ENCODE measurements at places on chromosomes 2 and 18.

- no peak for DNase-seq
These were observed 5.4 kb upstream of the IL1R1 start for GRCh38 chr2:102137138-102137537.

GRCh38 chr2:9002637-9003365 is 683 bp downstream of the MBOAT2 start:
- peak; percentile 8 for DNase-seq

- DNase-seq: no peak
These were observed 807.4 kb upstream of the CRIM1 start for GRCh38 chr2:35548171-35548570.

DNA sequence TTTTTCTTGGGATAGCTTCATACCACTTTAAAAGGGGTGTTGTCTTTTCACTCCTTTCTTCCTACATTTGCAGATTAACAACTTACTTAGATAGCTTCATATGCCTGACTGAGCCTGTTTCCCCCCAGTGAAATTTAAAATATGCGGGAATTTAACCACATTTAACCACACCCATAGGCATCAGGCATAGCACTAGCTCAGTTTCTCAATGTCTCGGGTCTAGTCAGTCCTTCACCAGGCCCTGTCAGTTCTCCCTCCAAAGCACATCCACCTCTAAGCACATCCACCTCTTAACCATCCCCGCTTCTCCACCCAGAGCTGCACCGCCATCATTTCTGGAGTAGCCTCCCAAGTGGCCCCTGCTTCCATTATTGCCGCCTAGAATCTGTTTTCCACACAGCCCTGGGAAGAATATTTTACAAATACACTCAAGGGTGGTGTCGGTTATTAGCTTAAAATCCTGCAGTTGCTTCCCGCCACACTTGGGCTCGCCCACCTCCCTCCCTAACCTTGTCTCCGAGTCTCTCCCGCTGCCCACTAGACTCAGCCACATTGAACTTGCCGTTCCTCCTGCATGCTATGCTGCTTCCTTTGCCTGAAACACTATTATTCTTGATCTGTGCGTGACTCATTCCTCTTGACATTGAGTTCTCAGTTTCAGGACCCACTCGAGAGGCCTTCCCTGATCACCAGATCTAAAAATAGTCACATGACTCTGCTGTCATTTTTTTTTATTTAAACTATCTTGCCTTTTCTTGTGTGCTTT is 68.3 kb downstream of the SPTBN1 start:
- peak; percentile 19 for DNase-seq

DNA sequence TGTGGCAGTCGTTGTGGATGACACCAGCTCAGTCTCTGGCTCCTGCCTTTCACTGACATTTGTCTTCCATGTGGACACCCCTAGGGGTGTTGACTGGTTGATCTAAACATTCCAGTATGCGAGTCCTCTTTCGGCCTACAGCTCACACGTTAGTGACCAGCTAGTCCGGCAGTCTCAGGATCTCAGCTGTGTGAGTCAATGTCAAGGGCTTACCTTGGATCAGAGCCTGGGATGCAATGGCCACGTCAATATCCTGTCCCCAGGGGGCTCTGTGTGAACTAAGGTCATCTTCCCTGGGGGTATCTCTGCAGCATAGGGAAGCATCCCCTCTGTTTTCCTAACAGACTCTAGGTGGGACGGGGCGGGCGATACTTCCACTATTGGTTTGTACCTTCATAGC is 35.1 kb upstream of the YWHAQ start:
- no peak for DNase-seq

- DNase-seq: peak; percentile 72
These were observed 198.6 kb downstream of the MEMO1 start for GRCh38 chr2:31812051-31812798.

GRCh38 chr2:35978218-35978617 is 377.4 kb upstream of the CRIM1 start:
- peak; percentile 18 for DNase-seq

GRCh38 chr2:43329637-43330036 is 103.2 kb upstream of the ZFP36L2 start:
- no peak for DNase-seq

DNA sequence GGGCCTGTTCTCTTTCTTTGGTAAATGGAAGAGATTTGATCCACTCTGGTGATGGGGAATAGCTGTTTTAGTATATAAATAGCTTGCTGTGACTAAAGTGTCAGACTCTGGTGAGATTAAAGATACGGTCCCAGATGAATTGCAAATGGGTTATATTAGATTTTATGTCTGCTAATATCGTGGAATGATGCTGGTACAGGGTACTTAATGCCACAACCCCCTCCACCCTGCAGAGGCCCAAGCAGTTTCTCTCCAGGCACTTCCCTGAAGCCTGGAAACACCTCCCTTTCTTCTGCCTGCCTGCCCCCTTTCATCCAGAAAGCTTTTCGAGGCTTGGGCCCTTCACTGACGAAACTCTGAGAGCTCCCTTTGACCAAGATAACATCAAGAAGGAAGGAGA is 21.4 kb upstream of the RFX8 start:
- no peak for DNase-seq

- DNase-seq: no peak
These were observed 25.4 kb downstream of the NPAS2 start for GRCh38 chr2:100845141-100845991.

- DNase-seq: no peak
These were observed 214.5 kb downstream of the MCFD2 start for GRCh38 chr2:46701152-46701551.

- DNase-seq: no peak
These were observed 465 bp downstream of the SEPTIN10 start for GRCh38 chr2:109613081-109613921.

DNA sequence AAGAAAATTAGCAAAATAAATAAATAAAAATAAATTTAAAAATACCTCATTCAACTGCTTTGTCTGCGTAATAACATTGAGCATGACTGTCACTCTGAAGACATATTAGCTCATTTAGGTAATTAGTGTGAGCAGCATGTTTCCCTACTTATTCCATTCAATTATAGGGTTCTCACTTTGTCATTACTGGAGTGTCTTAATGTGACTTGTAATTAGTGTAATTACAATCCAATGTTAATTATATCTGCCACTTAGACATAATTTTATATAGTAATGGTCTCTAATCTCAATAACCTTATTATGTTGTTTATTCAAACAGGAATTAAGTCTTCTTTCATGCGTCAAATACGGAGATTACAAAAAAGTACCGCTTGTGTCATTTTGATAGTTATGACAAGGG is 893.9 kb upstream of the ACVR2A start:
- DNase-seq: no peak

- no peak for DNase-seq
These were observed 17.6 kb downstream of the MXD1 start for GRCh38 chr2:69932596-69932922.

GRCh38 chr2:48906633-48907032 is 151.1 kb upstream of the LHCGR start:
- DNase-seq: no peak

- no peak for DNase-seq
These were observed 55.1 kb upstream of the ACVR2A start for GRCh38 chr2:147789720-147790119.

GRCh38 chr2:237779521-237779920 is 19.1 kb upstream of the RBM44 start:
- no peak for DNase-seq

GRCh38 chr2:176120364-176121189 is 1.9 kb upstream of the HOXD9 start:
- DNase-seq: no peak

- no peak for DNase-seq
These were observed 11.1 kb downstream of the SUPT7L start for GRCh38 chr2:27652341-27652740.

DNA sequence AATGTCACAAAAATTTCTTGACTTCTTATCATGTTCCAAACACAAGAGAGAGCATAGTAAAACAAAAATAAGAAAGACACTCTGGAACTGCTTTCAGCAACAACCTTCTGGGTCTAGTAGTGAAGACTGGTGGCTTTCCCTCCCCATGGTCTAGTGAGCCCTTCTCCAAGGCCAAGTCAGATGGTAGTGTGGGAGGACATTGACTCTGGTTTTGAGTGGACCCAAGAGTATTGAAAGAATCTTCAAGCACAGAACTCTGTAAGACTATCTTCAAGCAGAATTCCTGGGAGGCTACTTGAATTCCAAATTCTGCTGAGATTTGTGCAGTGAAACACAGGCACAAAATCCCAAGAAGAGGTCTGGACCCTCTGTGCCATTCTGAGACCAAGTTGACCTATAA is 21.1 kb downstream of the ANTXR1 start:
- DNase-seq: no peak

- DNase-seq: no peak
These were observed 101.7 kb upstream of the RBBP8 start for GRCh38 chr18:22831441-22831904.

DNA sequence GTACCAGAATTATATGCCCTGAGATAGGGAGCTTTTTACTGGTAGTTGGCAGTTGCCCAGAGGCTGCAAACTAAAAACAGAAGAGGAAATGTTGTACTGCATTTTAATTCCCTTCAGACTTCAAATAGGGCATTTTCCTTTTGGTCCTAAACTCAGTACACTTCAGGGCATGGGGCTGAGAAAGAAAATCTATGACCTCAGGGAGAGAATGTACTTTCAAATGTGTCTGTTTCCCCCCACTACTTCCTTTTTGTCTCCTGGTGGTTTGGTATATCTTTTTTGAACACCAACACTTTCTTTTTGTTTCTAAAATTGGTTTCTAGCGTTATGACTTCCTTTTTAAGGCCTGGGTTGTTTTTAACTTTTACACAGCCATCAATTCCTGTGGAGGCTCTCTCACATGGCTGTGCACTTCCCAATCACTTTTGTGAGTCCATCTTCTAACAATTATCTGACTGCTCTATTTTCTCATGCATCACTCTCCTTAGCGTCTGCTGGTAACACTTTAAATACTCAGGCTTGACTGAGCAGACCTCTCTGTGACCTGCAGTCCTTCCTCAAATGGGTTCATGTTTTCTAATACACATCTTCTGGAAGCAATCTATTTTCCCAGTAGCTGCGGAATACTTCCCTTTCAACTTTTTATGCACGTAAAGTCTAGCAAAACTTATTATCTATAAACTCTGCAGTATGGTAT is 596.0 kb downstream of the LRP1B start:
- no peak for DNase-seq

DNA sequence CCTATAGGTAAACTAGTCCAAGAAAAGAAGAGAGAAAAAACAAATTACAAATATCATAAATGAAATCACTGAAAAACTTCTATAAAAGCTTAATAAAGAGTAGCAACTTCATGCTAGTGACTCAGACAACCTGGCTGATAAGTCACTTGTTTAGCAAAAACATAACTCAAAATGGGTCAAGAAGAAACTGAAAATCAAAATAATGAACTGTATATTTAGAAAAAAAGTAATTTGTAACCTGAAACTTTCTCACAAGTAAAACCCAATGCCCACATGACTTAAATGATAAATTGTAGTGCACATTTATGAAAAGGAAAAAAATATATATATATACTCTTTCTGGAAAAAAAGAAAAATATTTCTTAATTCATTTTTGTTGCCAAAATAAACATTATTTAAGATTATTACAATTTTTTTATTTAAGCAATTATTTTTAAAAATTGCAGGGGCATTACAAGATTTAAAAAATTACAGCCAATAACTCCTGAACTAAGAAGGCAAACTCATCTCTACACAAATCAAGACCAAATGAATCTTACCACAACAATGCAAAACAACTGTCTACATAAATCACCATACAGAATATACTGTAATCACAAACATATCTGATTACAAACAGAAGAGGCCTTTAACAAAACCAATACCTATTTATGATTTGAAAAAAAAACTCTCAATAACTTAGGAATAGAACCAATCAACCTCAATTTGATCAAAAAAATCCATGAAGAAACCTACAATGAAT is 406.3 kb downstream of the CDH7 start:
- no peak for DNase-seq

GRCh38 chr18:73908323-73908722 is 239.3 kb downstream of the FBXO15 start:
- no peak for DNase-seq

DNA sequence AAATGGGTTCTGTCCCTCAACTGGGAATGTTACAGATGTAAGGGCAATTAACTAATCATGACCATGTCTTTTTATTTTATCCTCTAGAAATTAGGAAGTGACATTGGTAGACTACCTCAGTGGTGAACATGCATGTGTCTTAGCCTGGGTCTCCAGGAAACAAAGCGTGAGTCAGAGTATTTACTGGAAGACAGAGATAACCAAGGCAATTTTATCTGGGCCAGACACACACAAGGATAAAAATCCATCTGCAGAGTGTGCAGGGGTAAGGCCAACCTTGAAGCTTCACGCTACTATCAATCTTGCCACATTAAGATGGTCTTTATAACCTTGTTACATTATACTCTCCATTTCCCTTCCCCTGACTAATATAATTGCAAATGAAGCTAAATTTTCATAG is 487.5 kb downstream of the SUCLG1 start:
- no peak for DNase-seq

DNA sequence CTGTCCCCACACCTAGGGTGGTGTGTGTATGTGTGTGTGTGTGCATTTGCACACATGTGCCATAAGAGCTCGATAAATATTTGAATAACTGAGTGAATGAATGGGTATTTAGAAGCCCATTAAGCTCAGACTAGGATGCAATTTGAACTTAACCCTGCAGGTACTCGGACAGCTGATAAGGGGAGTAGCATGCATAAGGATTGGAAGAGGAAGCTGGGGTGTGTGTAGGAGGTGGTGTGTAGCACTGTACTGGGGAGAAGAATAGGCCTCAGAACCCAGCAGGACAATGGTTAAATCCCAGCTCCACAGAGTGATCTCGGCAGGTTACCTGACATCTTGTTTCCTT is 1.8 kb upstream of the KCNF1 start:
- no peak for DNase-seq

DNA sequence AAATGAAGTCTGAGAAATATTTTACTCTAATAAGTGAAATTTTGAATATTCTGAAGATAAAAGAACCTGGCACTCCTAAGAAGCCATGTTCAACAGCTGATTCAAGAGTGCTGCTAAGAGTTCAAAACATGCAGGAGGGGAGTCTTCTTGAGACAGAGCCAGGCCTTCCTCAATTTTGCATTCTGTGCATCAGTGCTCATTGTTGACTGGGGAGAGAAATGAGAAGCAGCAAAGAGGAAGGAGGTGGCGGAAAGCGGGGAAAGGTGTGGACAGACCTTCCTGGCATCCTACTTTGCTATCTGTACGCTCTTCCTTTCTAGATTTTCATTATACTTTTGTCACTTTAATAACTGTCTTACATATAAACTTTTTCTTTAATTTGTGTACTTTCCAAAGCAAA is 29.7 kb upstream of the TXNDC2 start:
- DNase-seq: no peak

DNA sequence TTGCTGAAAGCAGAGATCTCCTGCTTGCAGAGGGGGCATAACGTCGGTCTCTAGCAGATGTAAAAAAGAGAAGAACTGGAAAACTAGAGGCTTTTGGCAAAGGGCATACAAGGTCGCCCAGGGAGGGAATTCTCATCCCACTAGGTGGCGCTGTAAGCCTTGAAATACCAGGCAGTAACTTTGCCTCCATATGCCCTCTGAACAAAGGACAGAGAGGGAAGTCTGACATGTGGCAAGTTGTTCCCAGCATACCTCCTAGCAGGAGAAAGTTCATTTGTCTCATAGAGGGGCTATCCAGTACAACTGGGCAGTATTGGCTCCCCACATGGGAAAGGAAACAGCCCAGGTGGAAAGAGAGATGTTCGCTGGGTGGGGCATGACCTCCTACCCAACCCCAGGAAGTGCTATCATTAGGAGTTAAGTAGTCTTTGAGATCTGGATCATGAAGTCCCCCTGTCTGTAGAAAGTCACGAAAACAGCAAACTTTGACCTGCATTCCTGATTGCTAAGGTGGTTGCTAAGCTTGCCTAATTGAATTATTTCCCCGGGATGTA is 39.9 kb downstream of the STK17B start:
- no peak for DNase-seq

- DNase-seq: no peak
These were observed 4.9 kb downstream of the KLHL30 start for GRCh38 chr2:238143239-238143951.
